ENCODE measurements at places on chromosomes 1 and 21.

GRCh38 chr1:237864338-237865244 is 26.1 kb downstream of the ZP4 start:
- DNase-seq = peak; percentile 50

DNA sequence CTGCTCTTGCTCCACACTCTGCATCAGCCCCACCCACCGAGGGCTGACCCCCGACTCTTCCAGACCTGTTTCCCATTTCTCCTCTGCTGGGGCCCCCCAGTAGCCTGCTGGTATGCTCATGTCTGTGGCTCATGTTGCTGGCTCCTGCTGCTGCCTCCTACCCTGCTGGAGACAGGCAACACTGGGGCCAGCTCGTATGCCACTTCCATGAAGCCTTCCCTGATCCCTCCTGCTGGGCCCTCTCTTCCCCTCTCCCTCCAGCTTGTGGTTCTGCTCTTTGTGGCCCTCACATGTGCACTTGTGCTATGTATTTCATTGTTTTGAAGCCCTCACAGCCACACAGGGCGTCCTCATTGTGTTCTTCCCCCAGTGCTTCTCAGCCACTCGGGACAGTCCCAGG is 40.5 kb downstream of the CNN3 start:
- DNase-seq = no peak

DNA sequence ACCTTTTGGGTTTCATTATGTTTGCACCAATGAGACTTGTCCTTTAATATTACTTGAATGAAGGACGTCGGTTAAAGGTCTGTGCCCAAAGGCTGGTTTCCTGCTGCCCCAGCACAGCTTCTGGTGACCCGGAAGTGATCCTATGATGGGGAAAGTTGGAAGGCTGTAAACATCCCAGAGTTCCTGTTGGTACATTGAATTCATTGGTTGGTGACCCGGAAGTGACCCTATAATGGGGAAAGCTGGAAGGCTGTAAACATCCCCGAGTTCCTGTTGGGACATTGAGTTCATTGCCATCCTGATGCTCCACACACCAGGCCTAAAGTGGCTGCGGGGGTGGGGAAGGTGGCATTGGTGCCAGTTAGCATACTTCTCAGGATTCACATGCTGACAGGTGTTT is 187.3 kb downstream of the RYR2 start:
- DNase-seq = no peak

DNA sequence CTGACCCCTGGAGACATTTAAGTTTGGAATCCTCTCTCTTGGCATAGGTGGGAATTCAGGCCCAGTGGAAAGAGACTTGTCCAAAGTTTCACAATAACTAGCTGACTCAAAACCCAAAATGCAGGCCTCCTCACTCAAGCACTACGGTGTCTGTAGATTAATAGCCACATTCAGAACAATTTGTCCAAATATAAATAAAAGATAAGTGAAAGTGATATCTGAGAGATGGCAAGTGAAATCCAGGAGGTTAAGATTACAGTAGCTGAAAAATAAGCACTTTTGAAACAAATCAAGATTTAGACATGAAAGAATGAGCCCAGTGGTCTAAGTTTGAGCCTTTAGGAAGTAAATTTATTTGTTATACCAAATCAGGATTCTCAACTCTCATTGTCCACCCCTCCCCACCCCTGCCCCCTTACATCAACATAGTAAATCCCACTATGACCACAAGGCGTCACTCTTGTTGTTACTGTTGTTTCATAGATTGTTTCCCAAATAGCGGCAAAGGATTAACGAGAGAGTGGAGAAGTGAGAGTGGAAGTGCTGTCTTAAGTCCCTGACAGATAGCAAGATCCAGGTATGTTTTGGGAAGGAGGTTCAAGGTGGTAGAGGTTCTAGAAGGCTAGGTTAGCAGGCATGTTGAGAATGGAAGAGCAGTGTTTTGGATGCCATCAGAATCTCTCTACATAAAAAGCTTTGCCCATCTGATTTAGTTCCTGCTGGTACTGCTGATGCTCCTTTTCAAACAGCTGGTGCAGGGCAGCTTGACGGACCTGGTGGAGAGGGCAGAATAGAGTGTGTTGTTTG is 7.1 kb upstream of the TPM3 start:
- DNase-seq = no peak

DNA sequence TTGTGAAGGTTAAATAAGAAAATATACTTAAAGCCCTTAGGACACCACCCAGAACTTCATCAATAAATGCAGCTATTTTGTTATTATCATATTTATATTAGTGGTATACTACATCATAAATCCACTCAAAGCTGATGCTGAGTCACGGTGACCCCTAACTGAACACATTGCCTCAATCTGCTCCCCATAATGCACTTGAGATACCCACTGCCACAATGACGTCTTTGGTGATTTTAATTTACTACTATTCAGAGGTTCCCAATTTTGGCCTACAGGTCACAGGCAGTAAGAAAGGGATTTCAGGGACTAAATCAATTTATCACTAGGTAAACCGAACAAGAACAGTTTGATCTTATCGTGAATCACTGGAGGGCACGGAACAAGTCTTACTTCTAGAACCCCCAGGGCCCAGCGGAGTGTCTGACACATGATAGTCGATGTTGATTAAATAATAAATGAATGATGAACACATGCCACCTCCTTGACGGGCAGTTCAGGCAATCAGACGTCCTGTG is 493 bp upstream of the CHD1L start:
- no peak for DNase-seq

DNA sequence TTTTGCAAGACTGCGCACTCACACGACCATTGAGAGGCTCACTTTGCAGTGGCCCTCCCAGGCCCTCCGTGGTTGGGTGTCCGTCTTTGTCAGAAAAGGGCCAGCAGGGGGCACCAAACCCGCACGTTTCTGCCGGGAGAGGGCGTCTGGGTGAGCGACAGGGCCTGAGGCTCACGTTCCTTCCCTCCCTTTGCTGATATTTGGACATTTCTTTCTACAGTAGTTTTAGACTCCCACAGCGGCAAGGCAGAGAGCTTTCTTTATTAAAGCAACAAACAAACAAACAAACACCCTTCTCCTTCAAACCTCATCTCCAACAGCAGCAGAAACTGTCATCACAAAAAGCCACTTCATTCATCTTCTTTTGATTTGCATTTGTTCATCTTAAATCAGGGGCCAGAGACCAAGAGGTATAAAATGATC is 79.2 kb upstream of the WDR26 start:
- DNase-seq = no peak

GRCh38 chr1:2880812-2881295 is 79.4 kb upstream of the TTC34 start:
- DNase-seq = no peak

DNA sequence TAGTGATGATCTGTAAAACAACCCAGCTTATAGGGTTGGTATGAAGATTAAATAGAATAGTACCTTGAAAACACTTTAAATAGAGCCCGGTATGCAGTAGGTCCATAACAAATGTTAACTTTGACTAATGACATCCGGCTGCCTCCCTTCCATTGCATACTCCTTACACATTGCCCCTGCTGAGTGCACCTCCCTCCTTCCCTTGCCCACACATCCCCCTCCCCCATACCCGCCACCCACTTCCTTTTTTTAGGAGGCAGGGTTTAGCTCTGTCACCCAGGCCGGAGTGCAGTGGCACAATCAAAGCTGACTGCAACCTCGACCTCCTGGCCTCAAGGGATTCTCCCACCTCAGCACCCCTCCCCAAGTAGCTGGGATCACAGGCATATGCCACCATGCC is 24.4 kb upstream of the ZC3H12A start:
- no peak for DNase-seq

DNA sequence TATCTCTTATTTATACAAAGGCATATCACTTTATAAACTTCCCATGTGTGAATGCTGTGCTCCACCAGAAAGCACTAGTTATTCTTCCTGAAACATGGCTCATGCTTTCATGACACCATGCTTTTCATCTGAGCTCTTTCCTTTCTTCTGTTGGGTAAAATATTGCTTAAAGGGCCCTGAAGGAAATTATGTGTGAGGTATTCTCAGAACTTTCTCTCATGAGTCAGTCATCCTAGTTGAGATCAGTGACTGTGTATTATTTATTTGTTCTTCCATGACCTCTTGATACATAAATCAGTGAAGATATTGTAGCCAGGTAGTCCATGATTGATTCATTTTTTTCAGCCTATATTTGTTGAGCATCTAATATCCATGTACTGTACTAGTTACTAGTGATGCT is 54.8 kb downstream of the CYP2J2 start:
- DNase-seq = no peak

GRCh38 chr1:85502171-85502570 is 37.2 kb upstream of the DDAH1 start:
- DNase-seq = no peak

DNA sequence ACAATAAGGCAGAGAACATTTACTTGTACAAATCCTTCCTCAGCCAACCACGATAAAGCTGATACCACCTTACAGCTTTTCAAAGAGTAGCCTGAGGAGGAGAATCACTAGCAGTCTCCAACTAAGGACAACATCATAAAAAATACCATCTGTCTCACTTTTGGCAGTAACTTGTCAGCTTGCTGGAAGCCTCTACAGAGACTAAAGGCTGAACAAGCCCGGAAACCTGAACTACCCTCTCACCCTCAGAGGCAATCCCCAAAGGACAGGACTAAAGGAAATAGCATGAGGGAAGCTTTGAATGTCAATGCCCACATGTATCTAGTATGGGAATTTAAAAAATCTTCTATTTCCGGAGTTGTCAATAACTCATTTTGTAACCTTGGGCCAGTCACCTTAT is 10.6 kb downstream of the SRSF4 start:
- no peak for DNase-seq

All from iPS DF 6.9 (cell line).